EH (cell line): ENCODE measurements at places on chromosomes 11 and 22.
A peak's percentile ranks its signal among the peaks of the same experiment; 100 is the strongest.

DNA sequence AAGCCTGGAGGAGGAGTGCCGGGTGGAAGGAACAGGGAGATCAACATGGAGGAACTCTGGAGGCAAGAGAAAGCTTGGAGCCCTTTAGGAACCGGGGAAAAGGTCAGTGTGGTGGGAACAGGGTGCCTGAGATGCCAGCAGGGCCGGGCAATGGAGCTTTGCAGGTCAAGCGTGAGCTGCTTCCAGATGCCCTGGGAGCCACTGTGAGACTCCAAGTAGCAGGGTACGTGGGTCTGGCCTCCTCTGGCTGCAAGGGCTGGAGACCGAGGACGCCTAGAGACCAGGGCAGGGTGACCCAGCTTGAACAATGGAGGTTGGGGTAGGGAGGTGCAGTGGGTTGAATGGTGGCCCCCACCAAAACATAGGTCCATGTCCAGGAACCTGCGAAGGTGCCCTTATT, 15.6 kb upstream of the EMID1 start:
- DNase-seq: no peak

DNA sequence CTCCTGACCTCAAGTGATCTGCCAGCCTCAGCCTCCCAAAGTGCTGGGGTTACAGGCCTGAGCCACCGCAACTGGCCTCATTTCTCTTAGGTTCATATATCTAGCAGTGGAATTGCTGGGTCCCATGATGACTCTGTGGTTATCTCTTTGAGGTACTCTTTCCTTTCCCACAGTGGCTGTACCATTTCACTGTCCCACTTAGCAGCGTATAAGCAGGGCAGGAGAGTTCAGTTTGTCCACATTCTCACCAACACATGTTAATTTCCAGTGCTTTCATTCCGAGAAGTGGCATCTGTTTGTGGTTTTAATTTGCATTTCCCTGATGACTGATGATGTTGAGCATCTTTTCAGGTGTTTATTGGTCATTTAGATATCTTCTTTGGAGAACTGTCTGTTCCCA, 16.4 kb downstream of the PRR5 start:
- no peak for DNase-seq

DNA sequence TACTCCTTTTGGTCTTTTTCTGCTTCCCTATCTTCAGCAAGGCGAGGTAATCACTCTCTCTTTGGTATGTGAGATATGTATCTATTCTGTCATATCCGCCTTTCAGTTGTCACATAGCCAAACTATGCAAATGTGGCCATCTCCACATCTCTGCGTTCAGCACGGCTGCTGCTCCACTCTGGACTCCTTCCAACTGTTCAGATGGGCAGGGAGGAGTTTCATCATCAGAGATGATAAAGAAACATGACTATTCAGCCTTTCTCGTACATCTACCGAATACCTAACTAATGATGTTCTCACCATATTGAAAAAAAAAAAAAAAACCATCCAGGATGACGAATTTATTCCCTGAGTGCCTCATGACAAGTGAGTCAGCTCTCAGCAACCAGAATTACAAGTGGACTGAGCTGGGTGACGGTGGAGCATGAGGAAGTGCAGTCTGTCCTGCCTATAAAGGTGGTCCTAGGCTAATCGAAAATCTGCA, 899.6 kb downstream of the OPCML start:
- peak; percentile 100 for DNase-seq

DNA sequence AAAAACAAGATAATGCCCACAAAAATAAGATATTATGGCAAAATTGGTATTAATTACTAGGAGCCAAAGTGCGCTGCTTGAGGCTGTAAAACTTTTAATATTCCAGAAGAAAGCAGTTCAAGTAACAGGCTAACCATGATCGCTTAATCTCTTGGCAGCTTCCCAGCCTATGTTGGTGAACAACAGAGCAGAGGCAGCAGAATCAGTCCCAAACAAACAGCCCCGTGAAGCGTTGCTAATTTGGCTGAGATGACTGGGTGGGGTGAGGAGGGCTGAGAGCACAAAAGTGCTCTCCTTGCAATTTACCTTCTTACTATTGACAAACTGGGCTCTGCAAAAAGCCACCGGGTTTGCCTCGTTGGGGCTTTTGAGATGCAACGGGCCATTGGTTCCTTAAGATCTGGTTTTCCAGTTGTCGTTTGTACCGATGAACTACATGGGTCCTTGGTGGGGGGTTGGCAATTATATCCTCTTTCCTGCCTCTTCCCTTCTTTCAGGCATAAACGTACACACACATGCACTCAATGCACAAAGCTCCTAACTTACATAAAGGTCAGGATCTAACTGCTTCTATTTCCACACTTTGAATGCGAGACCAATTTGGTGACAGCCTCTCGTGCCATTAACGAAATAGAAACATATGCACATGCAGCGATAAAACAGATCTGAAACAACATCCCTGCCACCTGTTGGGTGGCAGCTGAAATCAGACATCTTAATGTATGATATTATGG, 407.6 kb upstream of the CADM1 start:
- no peak for DNase-seq

- no peak for DNase-seq
These were observed 205.0 kb downstream of the NELL1 start for GRCh38 chr11:20874358-20874757.

- DNase-seq: no peak
These were observed 72.2 kb downstream of the TRMU start for GRCh38 chr22:46407748-46408147.

DNA sequence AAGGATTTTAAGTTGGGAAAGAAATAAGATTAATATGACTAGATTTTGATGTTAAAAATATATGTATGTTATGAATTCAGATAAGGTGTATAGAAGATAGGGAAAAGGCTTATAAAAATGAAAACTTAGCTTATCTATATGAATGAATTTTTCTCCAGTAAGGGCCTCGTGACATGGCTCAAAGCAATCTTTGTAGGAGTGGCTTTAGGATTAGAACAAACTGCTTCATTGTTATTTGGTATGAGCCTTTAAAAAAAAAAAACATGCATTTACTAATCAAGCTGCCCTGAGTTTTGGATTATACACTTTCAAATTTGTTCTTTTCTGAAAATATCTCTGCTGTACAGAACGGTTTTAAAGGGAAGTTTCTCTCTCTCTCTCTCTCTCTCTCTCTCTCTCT, 905.9 kb downstream of the OPCML start:
- no peak for DNase-seq

DNA sequence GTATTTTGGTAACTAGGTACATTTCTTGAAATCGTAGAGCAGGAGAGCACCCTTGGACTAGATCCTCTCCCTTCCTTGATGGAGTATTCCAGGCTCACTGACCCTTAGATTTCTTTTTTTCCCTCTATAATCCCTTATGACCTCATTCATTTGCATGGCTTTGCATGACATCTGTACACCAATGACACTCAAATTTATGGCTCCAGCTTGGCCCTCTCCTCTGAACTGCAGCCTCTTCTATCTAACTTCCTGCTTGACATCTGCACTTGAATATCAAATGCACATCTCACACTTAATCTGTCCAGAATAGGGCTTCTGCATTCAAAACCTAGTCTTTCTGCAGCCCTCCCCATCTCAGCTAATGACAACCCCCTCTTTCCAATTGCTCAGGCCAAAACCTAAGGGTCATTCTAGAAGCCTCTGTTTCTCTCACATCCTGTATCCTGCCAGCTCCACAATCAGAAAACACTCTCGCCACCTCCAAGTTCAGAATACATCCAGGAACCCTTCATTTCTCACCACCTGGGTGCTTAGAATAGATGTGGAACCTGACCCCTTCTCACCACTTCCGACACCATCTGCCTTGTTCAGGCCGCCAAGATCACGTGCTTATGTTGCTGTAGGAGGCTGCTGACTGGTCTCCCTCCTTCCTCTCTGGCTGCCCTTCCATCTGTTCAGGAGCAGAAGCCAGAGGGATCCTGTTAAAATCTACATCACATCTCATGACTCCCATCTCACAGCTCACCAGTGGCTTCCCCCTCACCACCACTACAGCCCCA, 138.9 kb upstream of the MTNR1B start:
- DNase-seq: no peak

- DNase-seq: peak; percentile 68
These were observed at the start of gene MYO7A for GRCh38 chr11:77127920-77128691. MYO7A (plus strand) TSS chr11:77128246; CDS start chr11:77130635, 2,389 bp downstream.

DNA sequence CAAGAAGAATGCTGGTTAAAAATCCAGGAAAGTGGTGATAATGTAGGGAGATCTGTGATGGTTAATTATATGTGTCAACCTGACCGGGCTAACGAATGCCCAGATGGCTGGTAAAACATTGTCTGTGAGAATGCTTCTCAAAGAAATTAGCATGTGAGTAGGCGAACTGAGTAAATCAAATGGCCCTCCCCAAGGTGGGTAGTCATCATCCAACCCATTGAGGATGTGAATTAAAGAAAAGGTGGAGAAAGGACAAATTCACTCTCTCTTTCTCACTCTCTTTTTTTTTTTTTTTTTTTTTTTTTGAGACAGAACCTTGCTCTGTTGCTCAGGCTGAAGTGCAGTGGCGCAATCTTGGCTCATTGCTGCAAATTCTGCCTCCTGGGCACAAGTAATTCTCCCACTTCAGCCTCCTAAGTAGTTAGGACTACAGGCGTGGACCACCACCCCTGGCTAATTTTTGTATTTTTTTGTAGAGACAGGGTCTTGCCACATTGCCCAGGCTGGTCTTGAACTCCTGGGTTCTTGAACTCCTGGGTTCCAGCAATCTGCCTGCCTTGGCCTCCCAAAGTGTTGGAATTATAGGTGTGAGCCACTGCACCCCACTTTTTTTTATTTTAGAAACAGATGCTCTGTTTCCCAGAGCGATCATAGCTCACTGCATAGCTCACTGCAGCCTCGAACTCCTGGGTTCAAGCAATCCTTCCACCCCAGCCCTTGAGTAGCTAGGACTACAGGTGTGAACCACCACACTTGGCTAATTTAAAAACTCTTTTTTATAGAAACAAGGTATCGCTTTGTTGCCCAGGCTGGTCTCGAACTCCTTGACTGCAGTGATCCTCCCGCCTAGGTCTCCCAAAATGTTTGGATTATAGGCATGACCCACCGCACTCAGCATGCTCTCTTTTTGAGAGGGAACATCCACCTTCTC, 22.0 kb upstream of the P2RY6 start:
- no peak for DNase-seq
